Esophagus muscularis mucosa (tissue), 4 donors: ENCODE measurements at places on chromosomes 1 and 21.

- no peak for DNase-seq
Measured at GRCh38 chr1:151993084-151993733, 450 bp downstream of the S100A10 start.

- DNase-seq: no peak
Measured at GRCh38 chr1:178706432-178706831, 18.6 kb upstream of the RALGPS2 start.

GRCh38 chr21:46157987-46158451 is 2.6 kb upstream of the FTCD start:
- no peak for DNase-seq

GRCh38 chr1:46411601-46412341 is 17.7 kb downstream of the FAAH start:
- DNase-seq: no peak

- no peak for DNase-seq
Measured at GRCh38 chr1:63557365-63557987, 34.2 kb downstream of the EFCAB7 start.

DNA sequence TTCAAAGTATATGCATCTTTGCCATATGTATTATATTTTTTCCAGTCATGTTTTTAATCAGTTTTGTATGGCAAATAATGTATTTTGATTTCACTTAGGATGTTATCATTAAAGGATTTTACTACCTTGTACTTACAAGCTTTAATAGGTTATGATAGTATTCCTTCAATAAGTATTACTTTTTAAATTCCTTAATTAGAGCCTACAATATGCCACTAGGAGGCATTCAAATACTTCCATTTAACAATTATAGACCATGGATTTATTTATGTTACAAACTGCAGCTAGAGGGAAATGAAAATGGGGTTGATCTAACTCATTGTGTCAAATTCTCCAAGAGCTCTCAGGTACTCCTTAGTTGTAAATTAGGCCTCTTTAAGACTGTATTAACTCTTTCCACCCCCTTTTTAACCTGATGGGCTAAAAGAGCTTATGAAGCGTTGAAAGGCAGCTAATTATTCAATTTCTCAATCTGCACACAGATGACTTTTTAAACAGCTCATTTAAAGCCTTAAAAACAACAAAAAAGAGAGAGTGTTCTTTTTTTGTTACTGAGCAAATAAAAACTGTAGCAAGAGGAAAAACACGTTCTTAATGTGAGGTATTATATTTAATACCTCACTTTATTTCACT is 156.2 kb downstream of the DENND1B start:
- no peak for DNase-seq

DNA sequence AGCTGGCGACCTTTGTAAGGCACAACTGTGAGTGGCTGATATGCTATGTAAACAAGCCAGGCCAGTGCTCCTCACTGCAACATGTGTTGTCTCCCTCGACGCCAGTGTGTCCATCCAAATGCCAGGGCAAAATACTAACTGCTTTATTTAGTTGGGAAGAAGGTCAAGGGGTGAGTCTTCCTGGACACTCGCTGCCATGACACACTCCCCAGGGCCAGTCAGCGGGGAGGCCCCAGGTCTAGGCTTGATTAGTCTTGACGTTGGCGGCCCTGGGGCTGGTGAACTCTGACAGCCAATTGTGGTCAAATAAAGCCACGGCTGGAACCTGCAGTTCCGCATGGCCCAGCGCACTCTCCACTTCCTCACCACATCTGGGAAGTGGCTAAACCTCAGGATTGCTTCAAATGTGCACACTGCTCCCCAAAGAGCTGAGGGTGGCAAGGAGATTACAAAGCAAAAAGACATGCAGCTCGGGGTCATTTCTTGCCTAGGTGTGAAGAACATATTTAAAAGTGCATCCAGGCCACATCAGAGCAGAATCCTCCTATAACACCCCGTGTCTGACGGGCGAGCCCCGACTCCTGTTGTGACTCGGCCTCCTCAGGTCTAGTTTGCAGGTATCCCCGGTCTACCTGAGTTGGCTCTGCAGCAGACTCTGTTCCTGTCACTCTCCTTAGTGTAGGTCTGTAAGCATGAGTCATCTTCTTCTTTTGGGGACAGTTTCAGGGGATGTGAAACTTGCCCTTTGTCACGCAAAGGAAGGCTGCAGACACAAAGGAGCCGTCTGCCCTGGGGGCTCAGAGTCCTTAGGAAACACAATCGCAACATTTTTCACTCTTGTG is 183.5 kb downstream of the RUNX1 start:
- no peak for DNase-seq

GRCh38 chr1:178122283-178122682 is 28.4 kb downstream of the RASAL2 start:
- DNase-seq: no peak

DNA sequence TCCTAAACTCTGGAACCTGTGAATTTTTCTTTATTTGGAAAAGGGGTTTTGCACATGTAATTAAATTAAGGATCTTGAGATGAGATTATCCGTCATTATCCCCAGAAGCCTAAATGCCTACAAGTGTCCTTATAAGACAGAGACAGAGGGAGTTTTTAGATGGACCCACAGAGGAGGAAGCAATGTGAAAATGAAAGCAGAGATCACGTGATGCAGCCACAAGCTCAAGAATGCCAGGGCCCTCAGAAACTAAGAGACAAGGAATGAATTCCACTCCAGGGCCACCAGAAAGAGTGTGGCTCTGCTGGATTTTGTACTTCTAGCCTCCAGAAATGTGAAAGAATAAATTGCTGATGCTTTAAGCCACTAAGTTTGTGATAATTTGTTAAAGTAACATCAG is 183.6 kb upstream of the UBE2U start:
- DNase-seq: no peak

DNA sequence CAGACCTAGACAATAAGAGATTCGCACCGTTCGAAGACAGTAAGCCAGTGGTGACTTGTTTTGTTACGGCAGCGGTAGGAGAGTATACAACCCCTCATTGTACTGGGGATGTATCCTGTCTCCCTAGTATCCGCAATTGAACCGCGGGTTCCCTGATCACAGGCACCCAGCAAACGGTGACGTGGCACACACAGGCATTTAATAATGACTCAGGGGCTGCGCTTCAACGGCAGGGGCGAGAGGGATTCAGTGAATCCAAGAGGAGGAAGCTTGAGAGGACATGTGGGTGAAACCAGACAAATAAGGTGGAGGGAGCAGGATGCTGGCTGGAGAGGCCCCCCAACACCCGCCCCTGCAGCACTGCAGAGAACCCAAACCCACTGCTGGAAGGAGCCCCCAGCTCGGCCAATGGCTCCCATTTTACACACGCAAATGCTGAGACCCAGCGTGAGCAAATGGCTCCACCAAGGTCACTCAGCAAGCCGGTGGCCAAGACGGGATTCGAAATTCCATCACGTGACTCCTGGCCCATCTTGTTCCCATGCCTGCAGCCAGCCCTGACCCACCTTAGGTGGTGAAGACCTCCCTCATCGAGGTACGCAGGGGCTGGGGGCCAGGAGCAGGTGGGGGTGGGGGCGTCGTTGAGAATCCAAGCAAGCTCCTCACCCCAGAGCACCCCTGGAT is 149.9 kb downstream of the SYF2 start:
- no peak for DNase-seq

- DNase-seq: no peak
Measured at GRCh38 chr1:247146671-247147070, 25.1 kb downstream of the ZNF124 start.

DNA sequence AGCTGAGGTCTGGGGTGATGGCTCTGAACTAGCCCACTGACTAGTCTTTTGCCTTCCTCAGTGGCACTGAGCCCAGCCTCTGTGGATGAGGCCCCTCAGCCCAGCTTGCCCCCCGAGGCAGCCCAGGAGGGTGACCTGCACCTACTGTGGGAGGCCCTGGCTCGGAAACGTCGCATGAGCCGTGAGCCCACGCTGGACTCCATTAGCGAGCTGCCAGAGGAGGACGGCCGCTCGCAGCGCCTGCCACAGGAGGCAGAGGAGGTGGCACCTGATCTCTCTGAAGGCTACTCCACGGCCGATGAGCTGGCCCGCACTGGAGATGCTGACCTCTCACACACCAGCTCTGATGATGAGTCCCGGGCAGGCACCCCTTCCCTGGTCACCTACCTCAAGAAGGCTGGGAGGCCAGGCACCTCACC is 87.8 kb downstream of the TRIM11 start:
- DNase-seq: no peak
